Gastrocnemius medialis (tissue), 4 donors: ENCODE measurements at places on chromosomes 11 and 22. TPM values are rescaled to one million over a fixed set of nuclear protein-coding genes. Genes with fewer than 3 reads are reported as not detected.

APOA4 gene
- not detected for total RNA-seq

MS4A12 gene
- total RNA-seq: 0.75 TPM

CARD18 gene
- not detected for total RNA-seq

DNA sequence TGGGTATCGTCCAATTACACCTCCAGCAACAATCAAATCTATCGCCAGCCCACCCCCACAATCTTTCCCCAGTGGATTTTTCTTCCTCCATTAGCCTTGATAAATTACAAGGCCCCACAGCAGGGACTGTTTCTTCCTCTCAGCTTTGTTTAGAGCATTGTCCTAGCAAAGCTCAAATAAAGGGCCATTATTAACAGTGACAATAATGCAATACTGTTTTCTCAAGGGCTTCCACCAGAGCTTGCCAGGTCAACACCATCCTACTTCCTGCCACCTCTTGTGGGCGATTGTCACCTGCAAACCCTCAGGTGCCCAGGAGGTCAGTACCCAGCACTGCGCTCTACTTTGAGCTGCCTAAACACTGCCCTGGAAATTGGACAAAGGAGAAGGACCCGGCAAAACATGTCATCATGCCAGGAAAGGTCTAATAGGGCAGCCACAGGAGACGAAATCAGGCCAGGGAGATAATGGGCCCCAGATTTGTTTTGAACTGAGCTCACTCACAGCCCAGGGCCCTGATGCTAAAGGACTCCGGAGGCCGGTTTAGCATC is 95.2 kb downstream of the ABTB2 start:
- H3K36me3 ChIP-seq: no peaks in the 10 kb centered on the region
- no peak for DNase-seq
- H3K4me1 ChIP-seq: peaks cover 42% of the 10 kb centered on the region
- H3K27ac ChIP-seq: no peak overlapping the region
- H3K4me3 ChIP-seq: no peak overlapping the region

- no peak for DNase-seq
- H3K27ac ChIP-seq: peak overlapping the region; percentile 46
- H3K4me3 ChIP-seq: no peak overlapping the region
- no peaks in the 10 kb centered on the region for H3K4me1 ChIP-seq
- H3K36me3 ChIP-seq: no peaks in the 10 kb centered on the region
Observed at GRCh38 chr22:37739611-37740049, 42.8 kb downstream of the TRIOBP start.

DNA sequence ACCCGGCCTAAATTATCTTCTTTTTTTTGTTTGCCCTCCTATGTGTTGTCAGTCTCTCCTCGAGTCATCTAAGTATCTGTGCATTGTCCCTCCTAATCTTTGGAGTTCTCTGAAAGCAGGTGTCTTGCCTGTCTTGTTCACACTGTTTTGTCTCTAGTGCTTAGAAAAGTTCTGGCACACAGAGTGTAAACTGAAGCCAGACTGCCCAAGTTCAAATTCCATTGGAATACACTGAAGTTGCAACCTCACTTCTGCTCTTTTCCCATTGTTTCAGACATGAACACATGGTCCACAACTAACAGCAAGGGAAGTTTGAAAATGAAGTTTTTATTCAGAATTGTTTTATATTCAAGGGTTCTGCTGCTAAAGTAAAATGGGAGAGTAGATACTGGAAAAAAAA is 38.7 kb downstream of the PAX6 start:
- no peak overlapping the region for H3K4me3 ChIP-seq
- no peak overlapping the region for H3K27ac ChIP-seq
- H3K27me3 ChIP-seq: no peaks in the 10 kb centered on the region
- DNase-seq: no peak
- H3K36me3 ChIP-seq: no peaks in the 10 kb centered on the region

DNA sequence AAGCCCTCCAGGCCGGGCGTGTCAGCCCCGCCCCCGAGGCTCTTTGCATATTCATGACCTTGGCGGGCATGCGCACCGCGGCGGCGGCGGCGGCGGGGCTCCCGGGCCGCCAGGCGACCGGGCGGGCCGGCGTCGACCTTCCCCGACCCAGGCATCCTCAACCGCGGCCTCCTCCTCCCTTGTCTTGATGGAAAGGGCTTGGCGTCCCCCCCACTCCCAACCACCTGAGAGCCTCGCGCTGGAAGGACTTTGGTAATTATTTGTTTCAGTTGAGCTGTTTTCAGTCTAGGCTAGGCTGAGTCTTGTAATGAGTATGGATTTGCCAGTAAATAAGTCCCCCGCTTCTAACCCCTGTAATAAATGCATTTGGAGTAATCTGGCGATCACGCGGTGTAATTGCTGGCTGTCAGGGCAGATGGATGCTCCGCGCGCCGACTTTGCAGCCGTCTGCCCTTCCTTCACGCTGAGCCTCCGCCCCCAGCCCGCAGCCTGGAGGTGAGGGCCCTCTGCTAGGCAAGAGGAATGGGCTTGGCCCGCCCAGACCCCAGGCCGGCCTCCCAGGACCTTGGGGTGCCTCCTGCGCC is 25.2 kb downstream of the FLRT1 start:
- no peak for DNase-seq
- H3K4me3 ChIP-seq: no peak overlapping the region
- no peak overlapping the region for H3K27ac ChIP-seq
- no peaks in the 10 kb centered on the region for H3K36me3 ChIP-seq
- peaks cover 7% of the 10 kb centered on the region for H3K4me1 ChIP-seq
- H3K27me3 ChIP-seq: no peaks in the 10 kb centered on the region
